Stimulated activated CD4-positive, alpha-beta T cell treated with anti-CD3 and anti-CD28 coated beads, Interleukin-15, amount 100 ng/mL, for 1 hour (primary cell): ENCODE measurements at places on chromosomes 2 and 18.

DNA sequence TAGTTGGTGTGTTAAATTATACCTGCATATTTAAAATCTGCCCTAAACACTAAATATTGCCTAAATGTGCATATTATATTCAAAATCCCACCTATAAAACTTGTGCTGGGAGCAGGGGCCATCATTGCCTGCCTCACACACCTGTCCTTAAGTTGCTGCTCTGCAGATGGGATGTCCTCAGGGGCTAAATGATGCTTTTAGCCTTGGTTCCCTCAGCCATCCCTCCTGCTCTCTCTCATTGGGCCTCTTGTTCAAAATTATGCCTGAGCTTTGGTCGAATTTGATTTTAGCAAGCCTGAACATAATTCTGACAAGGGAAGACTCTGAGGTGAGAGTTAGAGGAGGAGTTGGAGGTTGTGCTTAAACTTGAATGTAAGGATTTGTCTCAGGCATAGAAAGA is 318.3 kb upstream of the RAB12 start:
- DNase-seq: no peak

GRCh38 chr2:155223781-155224406 is 525.4 kb downstream of the KCNJ3 start:
- DNase-seq: no peak

GRCh38 chr2:59018737-59019136 is 777.6 kb upstream of the FANCL start:
- DNase-seq: no peak

- no peak for DNase-seq
Observed at GRCh38 chr2:120578576-120579352, 156.9 kb upstream of the GLI2 start.

DNA sequence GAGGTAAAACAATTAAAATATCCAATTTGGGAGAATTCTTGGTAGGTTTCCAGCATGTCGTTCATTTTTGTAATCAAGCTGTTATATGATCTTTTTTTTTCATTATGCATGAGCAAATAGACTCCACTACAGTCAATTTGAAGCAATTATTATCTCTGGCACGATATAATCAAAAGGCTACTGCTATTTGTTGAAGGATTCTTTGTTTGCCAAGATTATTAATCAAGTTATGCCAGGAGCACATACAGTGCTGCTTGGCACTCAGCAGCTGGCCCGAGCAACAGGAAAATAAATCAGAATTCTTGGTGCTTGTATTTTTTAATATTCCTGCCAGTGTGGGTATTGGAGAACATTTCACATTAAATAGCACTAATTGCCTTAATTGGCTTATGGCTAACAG is 279.5 kb downstream of the RND3 start:
- no peak for DNase-seq

- no peak for DNase-seq
Observed at GRCh38 chr2:111667542-111668273, 216.3 kb downstream of the ANAPC1 start.

- no peak for DNase-seq
Observed at GRCh38 chr18:78939105-78939504, 40.5 kb upstream of the SALL3 start.

- DNase-seq: no peak
Observed at GRCh38 chr2:222572751-222573174, 83.1 kb downstream of the FARSB start.

DNA sequence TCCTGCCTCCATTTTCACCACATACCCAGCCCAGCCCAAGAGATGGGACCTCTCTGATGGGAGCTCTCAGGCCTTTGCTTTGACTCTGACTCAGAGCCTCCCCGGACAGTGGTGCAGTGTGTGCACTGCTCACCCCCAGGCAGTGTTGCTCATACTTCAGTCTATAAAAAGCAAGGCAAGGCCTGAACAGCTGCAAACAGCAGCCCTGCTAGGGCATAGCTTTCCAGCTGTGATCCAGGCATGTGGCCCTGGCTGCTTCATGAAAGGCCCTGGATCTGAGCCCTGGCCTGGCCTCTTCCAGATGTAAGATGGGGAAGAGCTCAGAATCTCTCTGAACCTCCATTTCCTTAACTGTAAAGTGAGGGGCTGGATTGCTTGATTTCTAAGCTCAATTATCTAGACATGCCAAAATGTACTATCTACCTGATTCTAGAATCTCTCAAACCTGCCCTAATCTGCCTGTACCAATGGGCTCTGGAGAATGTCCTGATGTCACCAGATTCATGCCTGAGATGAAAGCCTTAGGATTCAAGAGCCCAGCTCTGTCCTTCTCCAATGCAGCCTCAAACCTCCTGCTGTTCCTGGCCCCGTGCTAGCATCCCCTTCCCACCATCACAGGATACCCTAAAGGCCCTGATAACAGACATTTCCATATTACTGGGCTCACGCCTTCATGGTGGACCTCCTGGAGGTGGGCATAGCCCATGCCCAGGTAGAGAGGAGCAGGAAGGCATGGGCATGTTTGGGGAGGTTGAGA is 206.9 kb downstream of the ARL4C start:
- DNase-seq: no peak

- no peak for DNase-seq
Observed at GRCh38 chr2:222862909-222863544, 2.2 kb downstream of the ACSL3 start.

DNA sequence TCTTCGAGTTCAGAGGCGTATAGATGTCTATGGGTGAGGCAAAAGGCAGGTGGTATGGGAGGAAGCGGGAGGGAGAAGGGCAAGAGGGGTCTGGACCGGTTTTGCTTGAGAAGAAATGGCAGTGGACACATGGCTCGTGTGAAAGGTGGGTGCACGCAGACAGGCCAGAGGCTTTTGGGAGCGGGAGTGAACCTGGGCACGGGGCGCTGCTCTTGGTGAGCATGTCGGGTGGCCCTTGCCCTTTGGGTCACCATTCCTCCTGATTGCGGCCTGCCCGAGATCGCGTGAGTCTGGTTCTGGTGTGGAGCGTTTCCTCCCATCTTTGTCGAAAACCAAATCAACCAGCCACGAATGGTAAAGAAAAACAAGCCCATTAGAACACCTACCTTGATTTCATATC is 12.6 kb downstream of the LDLRAD4 start:
- no peak for DNase-seq

- no peak for DNase-seq
Observed at GRCh38 chr2:37852585-37853014, 72.5 kb upstream of the RMDN2 start.

- DNase-seq: no peak
Observed at GRCh38 chr2:205212357-205212756, 469.9 kb upstream of the NRP2 start.

DNA sequence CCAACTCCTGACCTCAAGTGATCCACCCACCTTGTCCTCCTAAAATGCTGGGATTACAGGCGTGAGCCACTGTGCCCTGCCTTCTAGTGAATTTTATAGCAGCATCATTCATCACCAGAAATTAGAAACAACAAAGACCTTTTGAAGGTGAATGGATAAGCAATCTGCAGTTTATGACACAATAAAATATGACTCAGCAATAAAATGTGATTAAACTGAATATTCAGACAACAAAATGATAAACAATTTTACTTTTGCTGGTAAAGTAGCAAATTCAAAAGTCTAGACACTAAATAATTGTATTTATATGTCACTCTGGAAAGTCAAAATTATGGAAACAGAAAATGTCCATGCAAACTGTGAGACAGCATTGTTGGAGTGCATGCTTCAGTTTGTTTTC is 656.6 kb downstream of the CBLN2 start:
- no peak for DNase-seq

DNA sequence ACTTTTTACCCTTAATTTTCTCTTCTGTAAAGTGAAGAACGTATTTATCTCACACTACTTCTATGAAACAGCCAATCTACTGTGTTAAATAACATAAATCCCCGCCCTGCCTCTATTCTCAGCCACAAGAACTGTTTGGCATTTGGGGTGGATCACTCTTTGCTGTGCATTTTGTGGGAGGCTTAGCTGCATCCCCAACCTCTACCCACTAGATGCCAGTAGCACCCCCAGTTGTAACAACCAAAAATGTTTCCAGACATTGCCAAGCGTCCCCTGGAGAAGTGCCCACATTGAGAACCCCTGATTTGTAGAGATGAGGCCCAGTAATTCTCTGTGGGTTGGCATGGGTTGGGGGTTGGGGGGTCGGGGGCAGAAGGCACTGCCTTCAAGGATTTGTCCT is 94.7 kb upstream of the BOD1L2 start:
- no peak for DNase-seq

DNA sequence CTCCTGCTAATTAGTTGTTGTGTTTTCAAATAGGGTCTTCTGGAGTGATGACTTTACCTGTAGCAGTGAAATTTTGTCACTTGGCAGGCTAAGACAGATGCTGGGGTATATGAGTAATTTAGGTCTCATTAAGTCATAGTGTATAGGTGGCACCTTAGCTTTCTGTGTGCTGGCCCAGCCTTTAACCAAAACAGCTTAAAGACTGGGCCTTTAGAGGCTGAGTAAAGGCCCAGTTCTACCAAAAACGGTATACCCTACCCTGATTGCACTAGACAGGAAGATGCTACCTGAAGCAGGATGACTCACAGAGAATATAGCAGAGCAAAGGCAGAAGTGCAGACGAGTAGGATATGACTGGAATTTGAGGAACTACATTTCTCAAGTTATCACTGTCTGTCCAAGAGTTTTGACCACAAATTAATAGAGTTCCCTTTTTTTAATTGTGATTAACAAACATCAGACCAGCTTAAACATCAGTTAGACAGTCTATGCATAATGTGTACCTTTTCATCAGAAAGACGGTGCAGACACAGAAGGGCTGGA is 337.9 kb upstream of the SALL3 start:
- no peak for DNase-seq

GRCh38 chr2:211829725-211830124 is 708.9 kb downstream of the ERBB4 start:
- no peak for DNase-seq

GRCh38 chr2:219277703-219278654 is 1.2 kb upstream of the DNAJB2 start:
- peak; percentile 52 for DNase-seq

GRCh38 chr18:32549248-32550110 is 78.8 kb upstream of the GAREM1 start:
- DNase-seq: no peak
